ENCODE measurements at places on chromosomes 7 and 10.
A peak's percentile ranks its signal among the peaks of the same experiment; 100 is the strongest.

DNA sequence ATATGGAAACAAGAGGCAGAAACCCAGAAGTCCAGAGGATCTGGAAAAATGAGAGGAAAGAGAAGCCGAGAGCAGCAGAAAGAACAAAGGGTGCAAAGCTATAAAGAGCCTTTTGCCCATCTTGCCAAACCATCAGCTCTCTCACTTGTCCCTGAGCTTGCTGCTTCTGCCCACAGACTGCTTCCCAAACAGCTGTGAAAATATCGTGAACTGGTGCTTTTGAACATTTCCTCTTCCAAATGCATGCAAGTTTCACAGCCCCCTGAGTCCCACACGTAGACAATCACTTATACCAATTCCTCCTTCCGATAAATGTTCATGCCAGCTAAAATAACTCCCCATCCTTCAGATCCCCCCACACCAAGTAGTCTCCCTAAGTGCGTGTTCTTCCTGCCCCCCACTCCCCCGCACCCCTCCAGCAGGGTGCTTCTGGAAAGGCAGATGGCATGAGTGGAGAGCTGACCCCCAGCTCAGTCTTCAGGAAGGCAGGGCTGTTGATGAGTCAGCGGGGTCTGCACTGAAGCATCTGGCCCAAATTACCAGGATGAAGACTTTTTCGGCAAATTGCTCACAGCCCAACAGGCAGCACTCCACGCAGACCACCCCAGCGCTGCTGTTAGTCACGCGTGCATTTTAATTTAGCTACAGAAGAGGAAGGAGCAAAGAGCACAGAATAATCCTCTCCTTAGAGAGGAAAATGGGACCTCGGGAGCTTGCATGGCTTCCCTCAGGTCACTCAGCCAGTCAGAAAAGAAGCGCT is 76.1 kb upstream of the KCNMA1 start:
- DNase-seq, result no peak

GRCh38 chr7:155590215-155591018 is 44.1 kb upstream of the CNPY1 start:
- peak; percentile 34 for DNase-seq

- no peak for DNase-seq
Observed at GRCh38 chr10:34166823-34167222, 648.3 kb downstream of the PARD3 start.

GRCh38 chr10:43194859-43195258 is 56.6 kb downstream of the CSGALNACT2 start:
- no peak for DNase-seq

GRCh38 chr10:116398224-116398623 is 29.4 kb upstream of the PNLIPRP3 start:
- no peak for DNase-seq

- DNase-seq, result peak; percentile 33
Observed at GRCh38 chr7:131769241-131769640, 212.8 kb upstream of the PODXL start.

DNA sequence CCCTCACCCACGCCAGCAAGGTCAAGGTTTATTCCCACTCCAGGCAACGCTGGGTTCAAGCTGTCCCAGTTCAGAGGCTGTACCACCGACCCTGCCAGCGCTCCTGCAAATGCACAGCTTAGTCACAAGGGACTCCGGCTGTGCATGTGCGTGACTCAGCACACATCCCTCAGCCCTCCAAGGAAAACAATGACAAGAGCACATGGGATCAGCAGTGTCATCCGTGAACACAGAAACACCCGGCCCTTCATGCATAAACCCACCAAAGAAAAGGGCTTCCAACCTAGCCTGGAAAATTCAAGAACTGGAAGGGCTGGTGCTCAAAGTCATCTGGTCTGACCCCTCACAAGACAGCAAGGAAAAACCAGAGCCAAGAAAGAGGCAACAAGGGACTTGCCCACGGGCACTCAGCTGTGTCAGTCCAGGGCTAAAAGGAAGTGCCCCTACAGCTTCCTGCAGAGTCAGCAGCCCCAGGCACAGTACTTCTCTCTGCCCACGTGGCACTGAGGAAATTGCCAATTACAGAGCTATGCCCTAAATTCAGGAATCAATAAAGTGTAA is 106.1 kb downstream of the KCNMA1 start:
- peak; percentile 32 for DNase-seq

DNA sequence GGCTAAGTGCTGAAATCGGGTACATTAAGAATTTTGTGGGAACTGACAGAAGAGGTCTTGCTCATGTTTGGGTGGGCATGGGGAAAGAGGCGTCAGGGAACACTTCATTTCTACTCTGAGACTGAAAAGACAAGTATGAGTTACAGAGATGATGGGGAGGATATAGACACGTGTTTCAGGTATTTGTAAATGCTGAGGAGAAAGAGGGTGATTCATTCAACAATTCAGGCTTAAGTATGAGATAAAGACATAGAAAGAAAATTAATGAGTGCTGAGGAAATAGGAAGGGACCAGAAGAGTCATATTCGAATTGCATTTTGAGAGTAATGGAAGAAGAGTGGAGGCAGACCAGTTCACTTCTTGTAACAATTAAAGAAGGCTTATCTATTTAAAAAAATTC is 143.6 kb downstream of the HBP1 start:
- no peak for DNase-seq
